ENCODE measurements at places on chromosomes 12 and 14.
A peak's percentile ranks its signal among the peaks of the same experiment; 100 is the strongest.

DNA sequence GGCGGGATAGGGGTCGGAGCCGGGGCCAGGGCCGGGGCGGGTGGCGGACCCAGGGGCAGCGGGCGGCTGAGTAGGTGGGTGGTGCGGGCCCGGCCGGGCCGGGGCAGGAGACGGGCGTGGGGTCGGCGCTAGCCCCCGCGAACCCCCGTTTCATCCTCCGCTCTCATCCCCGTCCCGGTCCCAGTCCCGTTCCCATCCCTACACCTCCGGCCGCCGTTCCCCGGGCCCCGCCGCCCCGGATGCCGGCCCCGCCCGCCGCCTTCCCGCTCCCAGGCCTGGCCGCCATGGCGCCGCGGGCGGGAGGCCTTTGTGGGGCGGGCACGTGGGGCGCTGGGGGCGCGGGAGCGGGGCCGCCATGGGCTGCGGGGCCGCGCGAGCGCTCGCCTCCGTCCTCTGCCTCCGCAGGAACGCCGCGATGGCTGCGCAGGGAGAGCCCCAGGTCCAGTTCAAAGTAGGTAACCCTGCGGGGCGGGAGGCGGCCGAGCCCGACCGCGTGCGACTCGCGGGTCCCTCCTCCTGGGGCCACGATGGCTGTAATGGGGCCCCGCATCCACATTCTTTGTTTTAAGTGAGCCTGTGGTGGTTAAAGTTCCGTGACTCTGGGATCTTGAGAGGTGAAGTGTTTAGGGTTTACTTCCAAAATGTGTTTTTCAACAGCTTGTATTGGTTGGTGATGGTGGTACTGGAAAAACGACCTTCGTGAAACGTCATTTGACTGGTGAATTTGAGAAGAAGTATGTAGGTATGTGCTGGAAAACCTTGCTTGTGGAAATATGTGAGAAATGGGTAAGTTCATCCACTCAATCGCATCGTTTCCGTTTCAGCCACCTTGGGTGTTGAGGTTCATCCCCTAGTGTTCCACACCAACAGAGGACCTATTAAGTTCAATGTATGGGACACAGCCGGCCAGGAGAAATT lies 572 bp downstream of the RAN start:
- DNase-seq = peak; percentile 48

GRCh38 chr12:125744201-125744600 lies 679.0 kb downstream of the AACS start:
- DNase-seq = no peak

GRCh38 chr12:114302606-114303315 lies 103.2 kb downstream of the TBX5 start:
- DNase-seq = no peak

DNA sequence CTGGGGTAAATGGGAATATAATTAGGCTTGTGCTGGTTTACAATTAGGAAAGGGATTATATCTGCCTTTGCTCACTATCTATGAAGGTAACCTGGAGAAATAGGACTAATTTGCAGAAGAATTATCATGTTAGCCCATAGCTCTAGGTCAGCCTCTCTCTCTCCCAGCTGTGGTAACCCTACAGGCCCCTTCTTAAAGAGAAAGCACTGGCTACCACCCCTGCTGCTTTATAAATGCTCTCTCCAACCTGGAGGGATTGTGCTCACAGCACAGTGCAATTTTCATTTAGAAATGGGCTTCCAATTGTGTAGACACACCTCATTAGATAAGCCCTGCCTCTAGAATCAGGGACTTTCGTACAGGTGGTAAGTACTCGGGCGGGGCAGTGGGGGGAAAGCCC lies 22.7 kb upstream of the MGST1 start:
- no peak for DNase-seq

DNA sequence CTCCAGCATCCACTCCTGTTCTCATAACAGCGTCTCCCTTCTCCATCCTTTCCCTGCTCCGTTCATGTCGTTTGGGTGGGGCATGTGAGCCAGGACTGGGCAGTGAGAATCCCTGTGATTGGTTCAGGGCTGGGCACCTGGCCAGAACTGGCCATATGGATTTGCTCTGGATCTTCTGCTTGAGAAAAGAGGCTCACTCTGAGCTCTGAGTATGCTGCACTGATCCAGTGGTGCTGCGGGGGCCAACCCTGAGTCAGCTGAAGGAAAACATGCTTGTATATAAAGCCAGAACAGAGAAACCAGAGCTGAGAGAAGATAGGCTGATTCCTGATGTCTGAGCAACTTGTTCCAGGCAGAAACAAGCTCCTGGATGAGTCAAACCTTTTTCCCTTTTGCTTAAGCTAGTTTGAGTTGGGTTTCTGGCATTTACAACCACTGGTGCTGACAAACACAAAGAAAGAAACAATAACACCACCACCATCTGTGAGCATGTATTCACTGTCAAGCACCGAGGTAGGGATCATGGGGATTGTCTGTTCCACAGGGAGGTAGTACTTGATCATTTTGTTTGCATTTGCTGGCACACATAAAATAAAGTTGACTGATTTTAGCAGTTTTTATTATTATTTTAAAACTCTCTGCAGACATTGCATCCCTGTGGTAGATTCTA lies 14.0 kb upstream of the HPD start:
- no peak for DNase-seq

DNA sequence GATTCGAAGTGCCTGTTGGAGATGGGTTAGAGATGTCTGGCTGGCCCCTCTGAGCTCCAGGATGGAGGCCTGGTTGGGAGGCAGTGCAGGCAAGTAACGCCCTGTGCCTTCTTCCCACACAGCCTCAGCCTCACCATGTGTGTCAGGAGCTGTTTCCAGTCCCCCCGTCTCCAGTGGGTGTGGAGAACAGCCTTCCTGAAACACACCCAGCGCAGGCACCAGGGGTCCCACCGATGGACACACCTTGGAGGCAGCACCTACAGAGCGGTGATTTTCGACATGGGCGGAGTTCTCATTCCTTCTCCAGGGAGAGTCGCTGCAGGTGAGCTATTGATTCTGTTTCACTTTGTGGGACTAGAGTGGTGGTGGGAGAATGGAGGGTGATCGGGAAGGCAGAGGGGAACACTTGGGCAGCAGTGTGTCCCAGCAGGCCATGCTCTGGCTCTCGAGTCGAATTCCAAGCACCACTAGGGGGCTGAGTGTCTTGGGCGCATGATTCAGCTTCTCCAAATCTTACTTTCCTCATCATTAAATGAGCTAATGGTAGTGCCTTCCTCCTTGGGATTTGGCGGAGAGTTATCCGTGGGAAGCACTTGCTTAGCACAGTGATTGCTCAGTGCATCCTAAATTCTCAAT lies 6.8 kb downstream of the ACAD10 start:
- no peak for DNase-seq

GRCh38 chr12:50111693-50112455 lies at the start of gene COX14:
TSS of gene COX14 (plus strand) at chr12:50112236. CDS start at chr12:50120044, 7,808 bp downstream.
- DNase-seq = peak; percentile 96

DNA sequence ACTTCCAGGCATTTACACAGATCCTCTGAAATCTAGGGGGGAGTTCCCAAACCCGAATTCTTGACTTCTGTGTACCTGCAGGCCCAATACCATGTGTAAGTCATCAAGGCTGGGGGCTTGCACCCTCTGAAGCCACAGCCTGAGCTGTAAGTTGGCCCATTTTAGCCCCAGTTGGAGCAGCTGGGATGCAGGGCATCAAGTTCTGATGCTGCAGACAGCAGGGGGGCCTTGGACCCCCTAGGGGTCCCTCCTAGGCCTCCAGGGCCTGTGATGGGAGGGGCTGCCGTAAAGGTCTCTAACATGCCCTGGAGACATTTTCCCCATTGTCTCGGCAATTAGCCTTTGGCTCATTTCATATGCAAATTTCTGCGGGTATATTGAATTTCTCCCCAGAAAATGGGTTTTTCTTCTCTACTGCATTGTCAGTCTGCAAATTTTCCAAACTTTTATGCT lies 59.5 kb downstream of the LRIG3 start:
- DNase-seq = no peak

- DNase-seq = no peak
Measured at GRCh38 chr14:30272848-30273832, 285.8 kb upstream of the G2E3 start.

DNA sequence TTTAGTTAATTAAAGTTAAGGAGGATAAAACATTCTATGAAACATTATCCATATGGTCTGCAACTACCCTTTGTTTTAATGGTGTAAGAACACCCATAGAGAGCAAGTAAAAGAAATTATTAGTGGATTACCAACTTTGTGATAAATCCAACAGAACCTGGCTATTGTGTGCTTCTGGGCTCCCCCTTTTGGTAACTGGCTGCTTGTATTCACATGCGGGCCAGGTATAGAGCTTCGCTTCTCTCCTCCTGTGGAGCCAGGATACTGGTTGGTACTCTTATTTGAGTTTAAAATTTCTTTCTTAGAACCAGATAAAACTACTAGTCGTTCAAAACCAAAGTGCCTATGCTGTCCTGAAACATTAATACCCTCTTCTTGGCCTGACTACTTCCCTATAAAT lies 81.0 kb downstream of the PTPRR start:
- DNase-seq = no peak

GRCh38 chr14:61218157-61218556 lies 63.0 kb downstream of the TMEM30B start:
- DNase-seq = no peak

DNA sequence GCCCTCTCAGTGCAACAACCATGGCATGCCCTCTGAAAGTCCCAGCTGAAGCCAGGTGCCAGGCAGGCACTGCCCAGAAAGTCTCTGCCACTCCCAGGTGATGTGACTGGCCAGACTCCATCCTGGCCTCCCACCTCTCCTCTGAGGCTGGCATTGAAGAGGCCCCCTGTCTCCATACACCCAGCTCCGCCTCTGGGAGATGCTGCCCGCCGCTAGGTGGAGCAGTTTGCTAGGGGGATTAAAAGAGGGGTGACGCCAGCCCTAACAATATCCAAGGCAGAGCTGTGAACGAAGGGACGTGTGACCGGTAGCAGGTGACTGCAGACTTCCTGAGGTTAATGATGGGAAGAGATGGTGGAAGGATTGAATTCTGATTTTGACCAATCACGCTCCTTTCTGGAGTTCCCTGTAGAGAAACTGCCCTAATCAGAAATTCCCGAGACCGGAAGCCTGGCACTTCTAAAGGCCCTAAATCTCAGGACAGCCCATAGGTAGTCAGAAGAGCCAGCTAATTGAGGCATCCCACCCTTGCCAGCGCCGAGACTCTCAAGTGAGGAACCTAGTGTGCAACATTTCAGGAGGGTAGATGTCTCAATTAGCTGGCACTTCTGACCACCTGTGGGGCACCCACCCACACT lies 8.3 kb upstream of the PLEK2 start:
- no peak for DNase-seq

GRCh38 chr12:108734200-108734906 lies 3.0 kb upstream of the CORO1C start:
- DNase-seq = no peak

DNA sequence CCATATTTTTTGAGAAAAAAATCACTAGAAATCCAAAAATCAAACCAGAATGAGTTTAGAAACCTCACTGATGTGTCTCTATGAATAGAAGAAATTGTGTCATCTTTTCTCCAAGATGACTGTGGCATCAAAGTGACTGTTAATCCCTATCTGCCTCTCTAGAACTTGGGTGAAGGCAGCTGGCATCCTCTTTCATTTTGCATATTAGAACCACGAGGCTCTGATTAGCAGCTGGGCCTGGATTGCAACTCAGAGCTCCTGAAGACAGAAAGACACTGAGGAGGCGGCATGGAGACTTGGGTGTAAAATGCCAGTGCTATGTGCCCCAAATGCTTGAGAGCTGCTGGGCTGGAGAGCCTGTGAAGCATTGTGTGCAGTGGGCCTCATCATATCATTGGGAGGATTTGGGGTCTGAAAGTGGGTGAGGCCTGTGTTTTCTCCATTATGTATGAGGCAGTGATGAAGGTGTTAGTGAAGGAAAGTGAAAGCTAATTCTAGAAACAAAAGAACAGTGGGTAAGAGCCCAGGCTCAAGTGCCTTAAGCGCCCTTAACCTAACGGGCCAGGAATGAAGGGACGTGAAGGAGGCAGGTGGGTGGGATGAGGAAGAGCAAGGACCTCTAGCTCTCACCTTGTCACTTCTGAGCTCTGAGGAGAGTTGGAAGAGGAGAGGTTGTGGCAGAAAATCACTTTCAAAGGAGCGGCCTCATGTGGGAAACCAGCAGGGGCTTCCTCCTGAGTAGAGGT lies 26.2 kb downstream of the NKX2-8 start:
- DNase-seq = no peak

- no peak for DNase-seq
Measured at GRCh38 chr14:24913021-24913420, 136.9 kb downstream of the STXBP6 start.

DNA sequence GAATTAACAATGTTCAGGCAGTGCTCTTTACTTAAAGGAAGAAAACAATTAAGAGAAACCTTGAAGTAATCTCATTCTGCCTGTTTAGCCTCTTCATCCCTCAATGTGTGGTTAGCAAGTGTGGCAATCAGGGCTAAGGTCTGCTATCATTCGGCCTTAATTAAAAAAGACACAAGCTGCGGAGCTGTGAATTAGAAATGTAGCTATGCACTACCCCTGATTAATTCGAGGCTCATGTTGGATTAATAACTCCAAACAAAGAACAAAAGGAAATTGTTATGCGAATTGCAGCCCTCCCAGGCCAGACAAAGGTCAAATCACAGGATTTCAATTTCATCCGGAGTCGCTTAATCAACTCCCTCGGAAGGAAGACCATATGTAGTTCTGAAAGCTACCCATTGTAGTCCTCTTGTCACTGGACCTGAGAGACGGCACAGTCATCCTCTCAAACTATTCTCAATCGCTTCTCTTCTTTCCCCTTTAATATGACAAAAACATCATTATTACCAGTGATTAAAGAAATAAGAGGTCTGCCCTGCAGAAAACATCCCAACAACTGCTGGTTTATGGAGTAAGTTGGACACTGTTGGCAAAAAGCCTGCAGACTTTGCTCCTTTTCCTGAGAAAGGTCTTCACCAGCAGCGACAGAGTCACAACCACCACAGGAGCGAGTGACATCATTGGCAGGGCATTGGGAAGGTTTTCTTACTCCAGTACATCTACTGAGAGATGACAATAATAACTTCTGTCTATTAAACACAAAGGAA lies 71.1 kb upstream of the SOX5 start:
- no peak for DNase-seq

GRCh38 chr14:47730296-47730695 lies 54.9 kb upstream of the MDGA2 start:
- DNase-seq = no peak
